ENCODE measurements at places on chromosomes 6 and 20.

- no peak for DNase-seq
These were observed 1.9 kb downstream of the AIG1 start for GRCh38 chr6:143062551-143062950.

GRCh38 chr20:13455713-13456112 is 183.0 kb downstream of the TASP1 start:
- DNase-seq = no peak

DNA sequence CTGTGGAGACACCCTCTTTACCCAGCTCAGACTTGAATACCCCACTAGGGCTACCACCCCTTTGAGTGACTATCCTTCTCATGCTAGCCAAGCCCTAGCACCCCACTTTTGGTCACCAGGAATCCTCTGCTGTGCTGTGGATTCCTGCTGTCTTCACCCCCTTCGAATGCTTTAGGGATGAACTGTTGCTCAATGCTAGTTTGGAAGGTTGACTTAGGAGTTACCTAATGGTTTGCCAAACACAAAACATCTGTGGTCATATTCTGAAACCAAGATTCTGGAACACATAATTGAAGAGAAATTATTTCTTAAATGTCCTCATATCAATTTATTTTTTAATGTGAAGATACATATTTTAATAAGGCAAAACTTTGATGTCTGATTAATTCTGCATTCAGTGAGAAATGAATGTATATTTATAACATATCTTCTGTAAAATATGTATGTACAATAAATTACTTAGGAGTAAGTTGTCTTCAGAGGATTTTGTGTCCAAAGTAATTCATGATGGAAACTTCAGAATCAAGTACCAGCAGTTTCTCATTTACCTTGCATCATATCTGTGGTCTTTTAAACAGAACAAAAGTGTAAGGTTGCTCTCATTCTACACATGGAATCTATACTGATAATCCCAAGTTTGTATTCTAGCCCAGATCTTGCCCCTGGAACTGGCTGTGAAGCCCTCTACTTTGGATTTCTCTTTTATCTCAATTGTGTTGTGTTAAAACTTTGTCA is 46.9 kb downstream of the TMEM200A start:
- DNase-seq = no peak

DNA sequence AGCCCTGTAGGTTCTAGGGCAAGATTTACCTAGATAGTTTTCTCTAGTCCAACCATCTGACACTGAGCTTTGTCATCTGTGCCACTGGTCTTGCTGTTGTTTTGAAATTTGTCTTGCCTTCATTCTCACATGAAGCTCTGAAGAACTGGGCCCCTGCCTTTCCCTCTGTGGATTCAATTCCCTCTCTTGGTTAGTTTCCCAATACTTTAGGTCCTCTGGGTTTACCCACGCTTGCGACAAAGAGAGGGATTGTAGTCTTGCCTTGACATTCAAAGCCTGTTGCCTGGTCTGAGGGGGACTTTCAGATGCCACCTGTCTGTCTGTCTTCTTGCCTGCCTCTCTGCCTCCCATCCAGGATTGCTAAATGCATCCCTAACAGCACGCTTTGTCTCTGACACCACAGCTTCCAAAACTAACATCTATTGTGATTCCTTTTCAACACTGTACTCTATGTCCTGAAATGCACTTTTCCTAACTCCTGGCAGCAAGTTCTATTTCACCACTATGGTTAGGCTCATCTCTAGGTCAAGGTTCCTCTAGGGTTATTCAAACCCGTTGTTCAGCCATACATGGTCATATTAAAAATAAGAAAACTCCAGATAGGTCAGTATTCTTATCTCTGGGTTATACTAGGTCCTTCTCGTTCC is 25.5 kb upstream of the MANEA start:
- no peak for DNase-seq

- no peak for DNase-seq
These were observed 85.4 kb upstream of the GTSF1L start for GRCh38 chr20:43812216-43812615.

GRCh38 chr6:60679175-60679574 is 1606.8 kb downstream of the KHDRBS2 start:
- no peak for DNase-seq

DNA sequence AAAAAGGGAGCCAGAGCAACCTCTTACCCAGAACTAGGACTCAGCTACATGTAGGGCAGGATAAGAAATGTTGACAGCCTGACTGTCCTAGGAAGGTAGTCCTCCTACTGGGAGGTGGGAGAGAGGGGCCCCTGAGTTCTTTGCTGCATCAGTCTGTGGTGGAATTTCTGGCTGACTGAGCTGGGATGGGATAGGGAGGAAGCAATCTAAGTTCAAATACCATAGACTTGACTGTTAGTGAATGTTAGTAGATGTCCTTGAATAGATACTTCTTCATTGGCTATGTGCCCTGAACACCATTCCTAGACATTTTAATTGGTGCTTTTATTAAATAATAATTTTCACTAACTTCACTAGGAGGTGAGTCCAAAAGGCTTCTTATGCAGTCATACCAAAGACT is 1343.6 kb upstream of the CITED2 start:
- DNase-seq = no peak

DNA sequence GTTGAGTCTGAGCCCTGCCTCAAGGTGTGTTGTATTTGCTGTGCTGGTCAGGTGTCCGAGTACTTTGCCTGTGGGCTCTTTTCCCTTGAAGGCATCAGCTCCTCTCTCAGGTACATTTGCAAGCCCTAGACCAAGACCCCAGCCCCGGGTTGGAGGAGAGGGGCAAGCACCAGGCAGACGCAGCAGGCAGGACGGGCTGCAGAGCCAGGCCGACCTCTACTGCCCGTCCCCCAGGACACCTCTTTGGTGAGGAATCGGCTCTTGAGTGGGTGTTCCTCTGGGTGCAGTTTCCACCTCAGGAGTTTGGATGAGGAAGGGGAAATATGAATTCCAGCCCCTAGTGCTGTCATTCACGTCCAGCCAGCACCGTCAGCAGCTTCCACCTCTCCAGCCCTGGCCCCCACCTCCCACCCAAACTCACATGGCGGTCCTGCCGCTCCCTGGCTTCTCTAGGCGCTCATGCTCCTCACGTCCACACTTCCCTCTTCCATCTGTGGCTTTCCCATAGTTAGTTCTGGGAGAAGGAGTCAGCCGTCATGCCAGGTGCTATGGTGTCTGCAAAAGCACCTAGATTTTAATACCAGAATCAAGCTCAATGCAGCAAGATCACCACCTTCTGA is 183.9 kb downstream of the DLL1 start:
- no peak for DNase-seq

DNA sequence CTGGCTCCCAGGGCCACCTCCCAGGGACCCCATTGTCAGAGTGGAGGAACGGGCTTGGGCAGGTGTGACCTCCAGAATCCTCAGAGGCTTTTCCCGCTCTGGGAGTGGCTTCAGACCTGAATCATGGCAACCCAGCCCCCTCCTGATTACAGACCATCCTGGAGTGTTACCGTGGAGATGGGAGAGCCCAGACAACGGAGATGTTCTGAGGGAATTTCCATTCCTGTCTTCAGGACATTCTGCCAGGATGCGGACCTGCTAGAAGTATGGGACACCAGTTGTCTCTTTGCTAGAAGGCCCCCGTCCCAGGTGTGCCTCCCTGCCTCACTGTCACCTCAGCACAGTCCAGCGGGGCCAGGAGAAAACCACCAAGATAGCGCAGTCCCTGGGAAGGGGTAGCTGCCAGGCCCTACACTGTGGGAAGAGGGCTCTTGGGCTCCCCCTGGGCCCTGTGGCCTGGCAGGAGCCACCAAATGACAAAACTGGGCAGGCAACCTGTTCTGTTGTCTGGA is 109.9 kb downstream of the PSMB1 start:
- no peak for DNase-seq

GRCh38 chr6:142945446-142946180 is 637 bp upstream of the HIVEP2 start:
- DNase-seq = peak; percentile 59

GRCh38 chr6:30709101-30709868 is 7.8 kb downstream of the MDC1 start:
- DNase-seq = no peak

DNA sequence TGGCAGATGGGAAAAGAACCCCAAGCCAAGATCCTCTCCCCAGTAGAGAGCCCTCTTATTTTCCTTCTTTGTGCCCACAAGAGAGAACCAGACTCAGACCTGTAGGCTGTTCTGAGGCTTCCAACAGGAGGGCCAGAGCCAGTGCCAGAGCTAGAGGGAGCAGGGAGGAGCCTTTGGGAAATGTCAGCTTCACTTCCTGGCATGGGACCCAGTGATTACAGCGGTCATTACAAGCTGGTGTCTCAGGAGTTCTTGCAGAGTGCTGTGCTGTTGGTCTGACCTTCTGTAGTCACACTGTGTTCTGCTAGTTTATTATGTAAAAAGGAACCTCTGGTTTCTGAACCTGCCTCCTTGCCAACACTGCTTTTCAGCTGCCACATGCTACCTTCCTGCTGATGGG is 38.9 kb downstream of the STK35 start:
- DNase-seq = no peak

- DNase-seq = no peak
These were observed 313.4 kb upstream of the PLCB4 start for GRCh38 chr20:8755340-8756118.

- no peak for DNase-seq
These were observed 183.4 kb upstream of the POU3F2 start for GRCh38 chr6:98650941-98651340.

- DNase-seq = no peak
These were observed at the start of gene SIM1 for GRCh38 chr6:100464903-100465700. Gene SIM1, minus strand, starts transcription at chr6:100464921. Its CDS starts 1,453 bp downstream, at chr6:100463468.

GRCh38 chr6:64081453-64081852 is 445.9 kb downstream of the PHF3 start:
- no peak for DNase-seq

DNA sequence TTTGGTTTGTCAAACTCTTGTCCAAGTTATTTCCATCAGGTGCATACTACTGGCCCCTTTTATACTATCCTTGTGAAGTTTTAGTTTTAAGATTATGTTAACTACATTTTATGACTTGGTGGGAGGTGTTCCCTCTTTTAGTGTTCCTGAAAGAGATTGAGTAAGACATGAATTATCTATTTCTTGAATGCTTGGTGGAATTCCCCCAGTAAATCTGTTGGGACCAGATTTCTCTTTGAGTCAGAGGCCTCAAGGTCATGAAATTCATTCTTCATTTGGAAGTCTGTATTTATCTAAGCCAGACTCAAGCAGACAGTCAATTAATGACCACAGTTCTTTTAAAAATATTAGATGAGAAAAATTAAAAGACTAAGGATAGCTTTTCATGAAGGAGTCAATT is 81.3 kb downstream of the MOXD1 start:
- DNase-seq = no peak

DNA sequence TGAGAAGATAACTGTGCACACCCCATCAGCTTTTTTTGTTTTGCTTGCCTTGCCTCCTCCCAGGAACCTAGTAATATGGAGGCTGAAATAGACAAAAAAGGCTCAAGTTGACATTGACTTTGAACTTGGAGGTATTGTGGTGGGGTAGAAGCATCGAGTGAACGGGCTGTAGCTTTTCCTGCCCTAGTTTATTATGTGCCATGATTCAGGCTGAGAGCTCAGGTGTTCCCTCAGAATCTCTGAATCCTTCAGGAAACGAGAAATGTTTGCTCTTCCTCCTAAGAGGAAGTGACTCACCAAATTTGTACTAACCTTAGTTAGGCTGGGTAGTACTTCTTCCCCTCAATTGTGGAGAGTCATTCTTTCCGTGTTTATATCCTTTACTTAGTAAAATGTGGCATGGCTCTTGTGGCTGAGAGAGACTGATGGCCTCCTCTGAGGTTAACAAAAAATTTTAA is 98.8 kb downstream of the SASH1 start:
- no peak for DNase-seq

DNA sequence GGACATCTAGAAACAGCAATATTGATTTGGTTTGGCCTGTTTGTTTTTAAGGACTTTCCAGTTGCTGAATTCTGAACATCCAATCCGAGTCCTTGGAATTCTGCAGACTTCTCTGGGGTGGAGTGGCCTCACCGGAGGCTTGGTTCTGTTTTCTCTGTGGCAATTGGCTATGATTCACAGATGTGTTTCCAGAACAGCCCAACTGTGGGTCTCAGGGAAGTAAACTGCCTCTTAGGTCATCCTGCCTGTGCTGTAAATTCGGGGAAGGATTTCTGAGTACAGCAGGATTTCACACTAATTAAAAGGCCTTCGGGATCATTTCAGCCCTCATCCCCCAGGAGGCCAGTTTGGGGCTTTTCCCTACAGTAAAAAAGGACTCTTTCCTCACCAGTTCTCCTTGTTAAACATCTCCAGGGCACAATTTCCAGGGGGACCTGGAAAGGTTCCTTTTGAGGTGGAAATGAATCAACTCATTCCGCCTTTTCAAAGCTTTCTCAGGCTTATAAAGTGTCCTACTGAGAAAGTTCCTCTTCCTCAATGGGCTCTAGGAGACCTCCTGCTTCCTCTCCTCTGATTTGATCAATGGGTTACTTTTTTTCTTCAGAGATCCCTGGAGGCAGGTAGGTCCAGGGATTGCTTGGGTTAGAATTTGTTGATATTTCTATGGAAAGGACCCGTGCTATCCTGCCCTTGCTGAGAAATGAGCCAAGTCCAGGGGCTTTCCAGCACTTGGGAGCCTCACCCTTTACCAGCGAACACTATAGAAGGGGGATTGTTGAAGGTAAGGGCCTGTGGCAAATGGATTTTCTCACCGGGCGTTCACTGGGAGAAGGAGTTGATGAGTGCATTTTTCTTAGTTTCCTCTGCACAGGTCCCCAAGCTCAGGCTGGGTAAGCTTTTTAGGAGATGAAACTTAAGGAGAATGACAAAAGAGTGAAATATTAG is 114.6 kb downstream of the CLIC5 start:
- DNase-seq = no peak

GRCh38 chr6:139927236-139927635 is 552.8 kb upstream of the CITED2 start:
- DNase-seq = no peak

DNA sequence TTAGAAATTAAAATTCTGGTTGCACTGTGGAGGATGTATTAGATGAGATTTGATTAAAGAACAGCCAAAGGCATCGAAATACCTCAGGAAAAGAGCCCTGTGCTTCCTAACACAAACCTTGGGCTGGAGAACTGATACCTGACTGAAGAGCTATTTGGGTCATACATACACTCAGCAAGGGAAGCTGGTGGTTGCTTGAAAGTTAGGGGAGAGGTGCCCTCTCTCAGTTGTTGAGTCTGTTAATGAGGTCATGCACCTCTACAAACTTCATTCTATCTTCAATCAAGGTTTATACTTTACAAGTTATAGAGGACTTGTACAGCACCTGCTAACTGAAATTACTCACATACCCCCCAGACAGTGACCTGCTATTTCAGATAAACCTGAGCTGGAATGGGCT is 25.5 kb downstream of the FAM184A start:
- DNase-seq = no peak

GRCh38 chr6:119620846-119621555 is 271.4 kb upstream of the MAN1A1 start:
- no peak for DNase-seq

GRCh38 chr6:134132494-134133141 is 80.2 kb upstream of the SLC2A12 start:
- no peak for DNase-seq

DNA sequence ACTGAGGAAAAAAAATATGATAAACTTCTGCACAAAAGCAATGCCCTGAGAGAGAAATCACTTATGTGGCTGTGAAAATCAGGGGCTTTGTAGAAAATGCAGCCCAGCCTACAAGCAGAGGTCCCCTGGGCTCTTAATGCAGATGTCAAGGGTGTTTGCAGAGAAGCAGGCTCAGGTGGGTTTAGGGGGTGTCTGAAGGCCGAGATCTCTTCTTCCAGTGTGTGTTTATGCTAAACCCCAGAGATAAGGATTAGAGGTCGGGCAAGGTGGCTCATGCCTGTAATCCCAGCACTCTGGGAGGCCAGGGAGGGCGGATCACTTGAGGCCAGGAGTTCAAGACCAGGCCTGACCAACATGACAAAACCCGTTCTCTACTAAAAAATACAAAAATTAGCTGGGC is 78.5 kb downstream of the TMEM242 start:
- DNase-seq = no peak

All from stimulated activated CD4-positive, alpha-beta T cell treated with anti-CD3 and anti-CD28 coated beads, Interleukin-4, amount 100 ng/mL, for 1 hour (primary cell).